ENCODE measurements at places on chromosomes 7 and 10. TPM values are rescaled to one million over a fixed set of nuclear protein-coding genes. Genes with fewer than 3 reads are reported as not detected.

GRCh38 chr10:133438711-133439273 is 14.4 kb upstream of the SPRN start:
- DNase-seq, result peak; percentile 44

GRCh38 chr7:44105832-44106231 is 1.7 kb downstream of the AEBP1 start:
- DNase-seq, result no peak

GRCh38 chr7:70574970-70575799 is 556.8 kb upstream of the GALNT17 start:
- DNase-seq, result no peak

GRCh38 chr7:32506266-32507054 is 11.2 kb downstream of the AVL9 start:
- DNase-seq, result no peak

DNA sequence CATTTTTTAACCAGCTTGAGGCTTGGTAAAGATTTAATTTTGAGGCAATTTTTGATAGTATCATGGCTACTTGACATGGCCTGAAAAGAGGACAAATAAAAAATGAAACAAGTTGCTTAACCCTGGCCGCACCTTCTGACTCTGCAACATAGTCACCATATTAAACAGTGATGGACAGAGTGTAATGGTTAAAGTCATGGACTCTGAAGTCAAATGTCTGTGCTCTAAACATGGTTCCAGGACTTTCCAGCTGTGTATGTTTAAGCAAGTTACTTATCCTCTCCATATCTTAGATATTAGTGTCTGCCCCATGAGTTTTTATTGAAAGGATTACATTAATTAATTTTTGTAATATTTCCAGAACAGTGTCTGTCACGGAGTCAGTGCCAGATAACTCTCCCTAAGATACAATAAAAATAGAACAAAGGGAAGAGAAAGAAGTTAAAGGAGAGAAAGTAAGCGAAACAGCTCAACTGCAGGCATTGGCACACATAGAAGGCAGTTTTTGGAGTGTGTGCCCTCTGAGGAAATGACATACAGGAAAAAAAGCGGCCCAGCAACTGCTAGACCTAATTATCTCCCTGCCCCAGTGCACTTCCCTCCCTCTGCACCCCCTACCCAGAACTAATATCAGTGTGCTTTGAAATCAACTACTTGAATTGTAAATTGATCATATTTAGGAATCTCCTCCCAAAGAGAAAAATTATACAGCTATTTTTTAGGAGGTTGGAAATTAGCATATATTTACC is 65.3 kb downstream of the MACC1 start:
- DNase-seq, result no peak

DNA sequence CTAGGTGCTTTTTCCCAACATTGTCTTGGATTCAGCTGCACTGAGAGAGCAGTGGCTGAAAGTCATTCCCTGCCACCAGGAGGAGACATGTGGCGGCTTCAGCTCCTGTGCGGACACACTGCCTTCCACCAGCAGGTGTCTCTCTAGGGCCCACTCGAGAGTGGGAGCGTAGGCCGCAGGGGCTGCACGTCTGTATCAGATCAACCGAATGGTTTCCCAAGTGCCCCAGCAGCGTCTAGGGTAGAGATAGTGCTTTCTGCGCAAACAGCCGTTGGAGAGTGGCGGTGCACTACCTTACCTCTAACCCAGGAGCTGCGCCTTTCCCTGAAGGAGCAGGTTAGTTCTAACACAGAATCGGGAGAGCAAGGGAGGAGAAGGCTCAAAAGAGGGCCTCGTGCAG is 31.7 kb downstream of the PAPOLB start:
- no peak for DNase-seq

DNA sequence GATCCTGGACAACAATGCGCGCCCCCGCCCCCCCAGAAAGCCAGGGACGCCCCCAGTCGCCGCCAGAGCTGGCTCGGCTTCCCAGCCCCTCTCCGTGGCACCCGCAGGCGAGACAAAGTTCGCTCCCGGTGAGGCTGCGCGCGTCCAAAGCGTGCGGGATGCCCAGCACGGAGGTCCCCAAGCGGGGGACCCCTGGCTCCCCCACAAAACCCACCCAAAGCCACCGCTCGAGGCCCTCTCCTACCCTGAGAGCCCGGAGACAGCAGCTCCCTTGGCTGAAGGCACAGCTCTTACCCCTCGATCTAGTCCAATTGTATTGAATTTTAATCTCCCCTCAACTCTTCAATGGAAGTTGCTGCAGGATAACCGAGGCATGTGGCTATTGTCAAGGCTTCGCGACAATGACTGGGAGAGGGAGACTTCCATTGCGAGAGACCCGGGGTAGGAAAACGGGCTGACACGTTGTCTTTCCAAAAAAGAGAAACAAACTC is 305.3 kb downstream of the PRPF18 start:
- DNase-seq, result no peak

Gene CPA2
- total RNA-seq, result 0.23 TPM

- DNase-seq, result no peak
Measured at GRCh38 chr7:64558323-64558705, 4.6 kb downstream of the ZNF680 start.

GRCh38 chr7:40298421-40298820 is 163.6 kb downstream of the SUGCT start:
- no peak for DNase-seq

- no peak for DNase-seq
Measured at GRCh38 chr10:122363311-122363710, 11.2 kb upstream of the PLEKHA1 start.

DNA sequence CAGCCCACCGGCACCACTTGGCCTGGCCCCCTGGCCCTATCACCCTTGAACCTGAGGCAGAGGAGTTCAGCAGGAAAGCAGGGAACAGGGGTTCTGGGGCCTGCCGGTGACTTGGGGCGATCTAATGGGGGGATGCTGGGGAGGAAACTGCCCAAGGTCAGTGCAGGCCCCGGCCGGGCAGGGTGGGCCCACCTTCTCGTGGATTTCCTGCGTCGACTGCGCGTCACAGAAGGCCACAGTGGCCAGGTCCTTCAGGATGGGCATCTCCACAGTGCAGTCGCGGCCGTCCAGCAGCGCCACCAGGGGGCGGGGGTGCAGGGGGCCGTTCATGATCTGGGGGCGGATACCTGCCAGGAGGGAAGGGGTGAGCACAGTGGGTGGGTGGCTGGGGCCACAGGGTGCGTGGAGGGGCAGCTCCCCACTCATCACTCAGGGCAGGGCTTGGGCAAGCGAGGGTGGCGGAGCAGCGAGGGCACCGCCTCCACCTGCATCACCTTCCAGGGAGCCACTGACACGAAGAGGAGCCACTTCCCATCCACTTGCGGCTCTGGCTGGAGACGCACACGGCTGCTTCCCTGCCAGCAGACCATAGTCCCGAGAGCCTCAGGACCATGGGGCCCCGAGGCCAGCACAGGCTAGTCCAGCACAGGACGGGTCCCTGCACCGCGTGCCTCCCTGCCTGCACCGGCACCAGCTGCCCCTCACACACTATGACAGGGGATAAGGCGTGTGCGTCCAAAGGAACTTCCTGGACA is 61.4 kb downstream of the ZRANB1 start:
- DNase-seq, result peak; percentile 52

DNA sequence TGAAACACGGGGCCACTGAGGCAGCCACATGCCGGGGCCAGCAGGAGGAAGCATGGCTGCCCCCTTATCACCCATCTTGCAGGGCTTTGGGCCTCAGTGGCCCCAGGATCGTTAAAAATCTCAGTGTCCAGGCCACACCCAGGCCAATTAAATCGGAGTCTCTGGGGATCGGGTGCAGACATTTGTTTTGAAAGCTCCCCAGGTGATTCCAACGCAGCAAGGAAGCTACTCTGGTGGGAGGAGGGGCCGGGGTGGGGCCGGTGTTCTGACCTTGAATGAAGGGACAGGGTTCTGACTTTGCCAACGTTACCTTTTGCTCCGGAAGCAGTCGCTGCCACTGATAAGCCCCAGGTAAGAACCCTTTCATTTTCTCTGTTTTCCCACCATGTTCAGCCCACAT is 412.3 kb upstream of the FOXK1 start:
- DNase-seq, result no peak

- no peak for DNase-seq
Measured at GRCh38 chr7:104984585-104985258, 29.3 kb upstream of the KMT2E start.

DNA sequence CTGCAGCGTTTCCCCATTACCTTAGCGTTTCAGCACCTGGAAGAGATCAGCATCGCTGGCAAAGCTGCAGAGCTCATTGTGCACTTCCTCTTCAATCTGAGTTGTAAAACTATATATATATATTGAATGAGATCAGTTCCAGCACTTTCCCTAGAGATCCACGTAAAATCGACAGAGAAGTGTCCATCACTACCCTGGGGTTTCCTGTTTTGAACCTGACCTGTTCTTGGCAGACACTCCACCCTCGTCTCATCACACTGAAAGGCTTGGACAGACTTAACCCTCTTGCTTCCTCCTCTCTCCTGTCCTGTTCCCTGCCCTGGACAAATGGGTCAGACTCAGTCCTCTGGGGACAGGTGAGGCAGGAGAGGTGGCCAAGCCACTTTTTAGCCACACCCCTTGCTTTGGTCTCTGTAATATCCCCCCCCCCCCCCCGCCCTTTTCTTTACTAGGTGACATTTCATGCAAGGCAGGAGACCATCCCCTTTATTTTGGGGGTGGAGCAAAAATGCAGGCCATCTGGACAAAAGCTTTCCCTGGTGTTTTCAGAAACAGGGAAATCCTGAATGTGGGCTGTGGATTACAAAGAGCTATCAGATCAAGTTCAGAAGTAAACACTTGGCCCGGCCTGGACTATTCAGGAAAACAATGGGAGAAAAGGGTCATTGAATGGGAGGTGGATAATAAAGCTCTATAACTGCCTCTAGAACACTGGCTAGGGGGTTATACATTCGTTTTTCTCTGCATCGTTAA is 83.7 kb upstream of the KDM7A start:
- DNase-seq, result no peak

Gene ANKRD61
- total RNA-seq, result not detected

GRCh38 chr7:91941450-91941849 is 788 bp downstream of the AKAP9 start:
- DNase-seq, result peak; percentile 15

GRCh38 chr7:82164813-82165212 is 278.8 kb downstream of the CACNA2D1 start:
- no peak for DNase-seq

DNA sequence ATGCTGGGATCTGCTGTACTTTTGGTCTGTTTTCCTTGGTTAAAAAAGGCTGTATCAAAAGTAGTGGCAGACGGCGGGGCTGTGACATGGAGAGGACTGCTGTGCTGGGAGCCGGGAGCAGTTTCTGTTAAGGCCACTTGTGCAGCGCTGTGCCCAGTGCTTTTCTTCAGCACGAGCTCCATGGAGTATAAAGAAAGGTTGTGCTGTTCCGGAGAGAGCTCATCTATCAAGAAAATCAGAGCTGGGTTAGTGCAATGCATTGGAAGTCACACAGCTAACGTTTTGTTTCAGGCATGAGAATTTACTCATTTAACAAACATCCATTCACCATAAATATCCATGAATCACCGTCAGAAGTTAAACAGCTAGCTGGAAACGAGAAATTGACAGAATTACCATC is 62.0 kb downstream of the KIAA1549 start:
- no peak for DNase-seq

Gene HACD1
- 1.8 TPM for total RNA-seq

GRCh38 chr10:11237571-11237970 is 219.9 kb downstream of the CELF2 start:
- DNase-seq, result no peak

- DNase-seq, result no peak
Measured at GRCh38 chr7:151699147-151699927, 177.6 kb downstream of the PRKAG2 start.

Gene PAX4
- not detected for total RNA-seq

GRCh38 chr7:102063690-102064180 is 222.9 kb upstream of the SH2B2 start:
- DNase-seq, result no peak

- no peak for DNase-seq
Measured at GRCh38 chr7:2040201-2040892, 192.4 kb downstream of the MAD1L1 start.

- no peak for DNase-seq
Measured at GRCh38 chr7:106114716-106115383, 2.7 kb upstream of the SYPL1 start.

GRCh38 chr10:78685466-78686103 is 383.2 kb upstream of the ZMIZ1 start:
- DNase-seq, result no peak

- no peak for DNase-seq
Measured at GRCh38 chr7:4854916-4855315, 6.9 kb downstream of the PAPOLB start.

- DNase-seq, result no peak
Measured at GRCh38 chr7:5567790-5568189, 144.2 kb upstream of the TNRC18 start.

Gene PRR15
- total RNA-seq, result not detected

Gene HMX3
- total RNA-seq, result 0.20 TPM

Gene OR6B1
- total RNA-seq, result not detected

DNA sequence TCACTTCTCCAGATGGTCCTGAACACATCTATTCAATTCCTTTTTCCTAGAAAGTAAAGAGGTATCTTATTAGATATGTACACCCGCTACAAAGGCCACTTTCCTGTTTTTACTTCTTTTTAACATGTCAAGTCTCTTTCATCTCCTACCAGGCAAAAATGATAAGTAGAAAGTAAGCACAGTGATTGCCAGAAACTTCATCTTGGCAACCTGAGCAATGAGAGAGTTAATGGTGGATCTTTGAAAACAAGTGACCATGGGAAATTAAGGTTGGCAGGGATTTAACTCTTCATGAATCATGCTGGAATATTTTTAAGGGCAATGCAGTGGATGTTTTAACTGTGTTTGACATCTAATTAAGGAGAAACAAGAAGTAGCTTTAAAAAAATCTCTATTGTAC is 2.7 kb downstream of the SEMA3A start:
- no peak for DNase-seq

GRCh38 chr7:150443793-150444540 is 6.5 kb upstream of the GIMAP8 start:
- no peak for DNase-seq

GRCh38 chr7:29352041-29352440 is 157.5 kb downstream of the CHN2 start:
- DNase-seq, result no peak

Gene IMMP2L
- 11.8 TPM for total RNA-seq

- no peak for DNase-seq
Measured at GRCh38 chr7:126041472-126041871, 1111.8 kb upstream of the POT1 start.

All from activated naive CD4-positive, alpha-beta T cell treated with anti-CD3 and anti-CD28 coated beads, Interleukin-2, amount 50 U/mL, for 72 hours (primary cell).